Activated CD4-positive, CD25-positive, alpha-beta regulatory T cell treated with anti-CD3 and anti-CD28 coated beads, Interleukin-2, amount 50 U/mL, for 72 hours (primary cell): ENCODE measurements at places on chromosomes 13 and 19.
A peak's percentile ranks its signal among the peaks of the same experiment; 100 is the strongest.

DNA sequence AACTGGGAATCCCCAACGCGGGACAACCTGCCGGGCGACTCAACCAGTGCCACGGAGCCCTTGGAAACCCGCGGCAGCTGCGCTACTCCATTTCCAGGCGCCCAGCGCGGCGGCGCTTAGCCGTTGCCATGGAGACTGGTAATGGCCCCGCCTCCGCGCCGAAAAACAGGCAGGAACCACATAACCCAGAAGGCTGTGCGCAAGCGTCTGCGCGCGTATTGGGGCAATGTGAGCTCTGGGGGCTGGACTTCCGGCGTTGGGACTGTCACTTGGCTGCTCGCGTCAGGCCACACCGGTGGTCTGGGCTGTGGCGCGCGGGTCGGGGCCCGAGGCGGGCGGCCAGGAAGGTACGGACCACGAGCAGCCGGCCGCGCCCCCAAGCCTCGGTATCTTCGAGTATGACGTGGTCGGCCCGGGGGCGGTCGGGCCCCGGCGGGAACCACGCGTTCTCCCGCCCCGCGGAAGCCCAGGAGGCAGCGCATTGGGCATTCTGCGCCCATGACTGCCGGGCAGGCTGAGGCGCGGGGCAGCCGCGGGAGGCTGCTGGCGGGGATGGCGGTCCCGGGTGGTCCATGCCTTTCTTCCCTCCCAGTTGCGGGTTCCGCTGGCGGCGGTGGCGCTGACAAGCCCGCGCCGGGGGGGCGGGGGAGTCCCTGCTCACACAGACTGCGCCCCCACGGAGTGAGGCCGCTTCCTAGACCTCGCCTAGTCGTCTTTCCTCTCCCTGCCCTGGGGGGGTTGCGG is at the start of gene ZNF324B:
Gene ZNF324B (plus strand): TSS at position 265 of the 744 bp plus-strand sequence. CDS start 2,080 bp downstream, outside the sequence.
- DNase-seq = peak; percentile 95

DNA sequence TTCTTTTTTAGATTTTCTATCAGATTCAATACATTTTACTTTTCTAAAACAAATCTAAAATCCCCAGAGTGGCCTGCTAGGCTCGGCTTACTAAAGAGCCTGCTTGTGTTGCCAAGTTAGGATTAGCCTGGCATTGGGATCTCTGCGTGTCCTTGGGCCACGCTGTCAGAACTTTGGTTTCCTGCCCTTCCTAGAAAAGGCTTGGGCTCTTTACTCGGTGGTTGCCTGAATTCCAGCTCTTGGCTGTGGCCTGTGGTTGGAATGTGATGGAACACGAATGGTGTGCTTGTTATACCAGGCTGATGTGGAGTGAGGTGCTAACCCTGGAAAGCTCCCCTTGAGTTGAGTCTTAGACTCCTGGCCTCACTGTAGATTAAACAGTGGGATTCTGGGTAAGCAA is 8.5 kb downstream of the SPATA13 start:
- no peak for DNase-seq

DNA sequence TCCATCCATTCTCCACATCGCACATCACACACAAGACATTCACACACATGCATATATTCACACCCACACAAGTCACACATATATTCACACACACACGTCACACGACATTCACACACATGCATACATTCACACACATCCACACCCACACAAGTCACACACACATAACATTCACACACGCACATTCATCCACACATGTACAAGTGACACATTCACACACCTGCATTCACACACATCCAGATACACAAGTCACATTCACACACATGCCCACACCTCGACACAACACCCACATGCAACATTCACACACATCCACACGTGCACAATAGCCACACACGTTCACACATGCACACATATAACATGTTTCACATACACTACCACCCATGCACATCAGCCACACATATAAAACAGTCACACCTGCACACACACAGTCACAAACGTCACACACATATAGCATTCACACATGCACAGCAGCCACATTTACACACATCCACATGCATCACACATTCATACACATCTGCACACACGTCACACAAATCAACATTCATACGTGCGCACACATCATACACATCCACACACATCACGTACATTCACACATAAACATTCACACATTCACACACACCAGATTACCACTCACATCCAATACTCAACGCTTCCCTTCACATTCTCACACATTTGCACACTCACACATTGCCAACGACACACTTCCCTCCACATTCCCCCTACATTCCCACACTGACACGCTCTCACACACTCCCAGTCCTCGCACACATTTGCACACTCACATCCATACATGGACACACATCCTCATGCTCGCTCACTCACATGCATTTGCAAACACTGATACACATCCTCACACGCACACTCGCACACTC is 41.0 kb downstream of the ANKRD10 start:
- DNase-seq = no peak

- no peak for DNase-seq
These were observed 181.6 kb downstream of the URI1 start for GRCh38 chr19:30123611-30124010.
